ENCODE measurements at places on chromosomes 12 and 14. TPM values are rescaled to one million over a fixed set of nuclear protein-coding genes. Genes with fewer than 3 reads are reported as not detected.
A peak's percentile ranks its signal among the peaks of the same experiment; 100 is the strongest.

DNA sequence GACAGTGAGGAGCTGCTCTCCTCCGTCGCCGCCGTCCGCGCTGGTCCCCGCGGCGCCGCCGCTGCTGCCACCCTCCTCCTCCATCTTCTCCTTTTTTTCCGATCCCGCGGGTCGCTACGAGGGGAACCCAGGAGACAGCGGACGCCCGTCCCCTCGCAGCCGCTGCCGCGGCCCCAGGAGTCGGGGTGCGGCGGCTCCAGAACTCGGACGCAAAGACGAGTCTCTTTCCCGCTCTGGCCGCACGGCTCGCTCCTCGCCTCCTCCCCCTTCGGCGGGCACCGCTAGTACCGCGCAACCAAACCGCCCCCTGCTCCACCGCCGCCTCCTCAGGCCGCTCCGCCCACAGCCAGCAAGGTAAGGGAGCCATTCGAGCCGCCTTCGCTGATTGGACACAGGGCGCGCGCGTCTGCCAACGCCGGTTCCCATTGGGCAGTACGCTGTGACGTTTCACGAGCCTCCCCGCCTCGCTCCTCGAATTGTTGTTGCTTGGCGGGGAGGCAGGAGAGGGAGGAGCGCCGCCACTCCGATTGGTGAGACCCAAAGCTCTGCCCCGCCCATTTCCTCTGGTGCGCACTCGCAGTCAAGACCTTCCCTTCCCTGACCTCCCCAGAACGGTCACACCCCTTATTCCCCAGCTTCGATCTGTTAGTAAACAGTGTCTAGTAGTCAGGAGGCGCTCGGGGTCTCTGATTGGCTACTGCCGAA lies at the start of gene RPS6KA5:
RPS6KA5 (minus strand) TSS at position 291 of the 705 bp plus-strand sequence; CDS start at position 84, 207 bp downstream.
- peak within 1 kb of the TSS; percentile 92 for H3K4me3 ChIP-seq
- 0 out of 2 replicates have a peak, but pooled peaks cover 3% of the 10 kb centered on the region for H3K4me1 ChIP-seq
- H3K36me3 ChIP-seq, result no peaks in the 10 kb centered on the region
- peak within 1 kb of the TSS; percentile 91 for H3K27ac ChIP-seq
- DNase-seq, result peak; percentile 100

DNA sequence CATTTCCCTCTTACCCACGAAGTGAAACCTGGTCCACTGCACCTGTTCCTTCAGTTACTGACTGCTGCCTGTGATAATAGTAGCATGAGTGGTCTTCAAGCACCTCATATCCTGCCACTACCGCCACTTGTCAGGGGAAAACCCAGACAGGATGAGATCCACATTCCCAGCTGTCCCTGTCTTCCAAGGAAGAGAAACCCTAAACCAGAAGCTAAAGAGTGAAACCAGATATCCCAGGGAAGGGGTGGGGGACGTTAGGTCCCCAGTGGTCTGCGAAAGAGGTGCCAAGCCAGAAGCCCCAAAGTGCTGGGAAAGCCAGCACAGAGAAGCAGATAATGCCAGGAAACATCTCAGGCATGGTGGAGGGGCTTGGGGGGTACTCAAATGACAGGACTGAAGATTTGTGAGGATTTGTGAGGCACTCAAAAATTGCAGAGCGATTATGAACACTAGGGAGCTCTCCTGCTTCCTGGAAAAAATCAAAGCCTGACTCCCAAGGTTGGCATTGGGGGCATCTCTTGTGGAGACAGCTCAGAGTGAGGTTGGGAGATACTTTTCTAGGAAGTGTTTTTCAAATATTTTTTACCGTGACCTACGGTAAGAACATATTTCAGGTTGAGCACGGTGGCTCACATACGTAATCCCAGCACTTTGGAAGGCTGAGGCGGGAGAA lies 77.9 kb downstream of the TMEM30B start:
- no peaks in the 10 kb centered on the region for H3K36me3 ChIP-seq
- H3K27me3 ChIP-seq, result no peaks in the 10 kb centered on the region
- no peak overlapping the region for H3K4me3 ChIP-seq
- peaks cover 17% of the 10 kb centered on the region for H3K4me1 ChIP-seq
- H3K27ac ChIP-seq, result no peak overlapping the region

DNA sequence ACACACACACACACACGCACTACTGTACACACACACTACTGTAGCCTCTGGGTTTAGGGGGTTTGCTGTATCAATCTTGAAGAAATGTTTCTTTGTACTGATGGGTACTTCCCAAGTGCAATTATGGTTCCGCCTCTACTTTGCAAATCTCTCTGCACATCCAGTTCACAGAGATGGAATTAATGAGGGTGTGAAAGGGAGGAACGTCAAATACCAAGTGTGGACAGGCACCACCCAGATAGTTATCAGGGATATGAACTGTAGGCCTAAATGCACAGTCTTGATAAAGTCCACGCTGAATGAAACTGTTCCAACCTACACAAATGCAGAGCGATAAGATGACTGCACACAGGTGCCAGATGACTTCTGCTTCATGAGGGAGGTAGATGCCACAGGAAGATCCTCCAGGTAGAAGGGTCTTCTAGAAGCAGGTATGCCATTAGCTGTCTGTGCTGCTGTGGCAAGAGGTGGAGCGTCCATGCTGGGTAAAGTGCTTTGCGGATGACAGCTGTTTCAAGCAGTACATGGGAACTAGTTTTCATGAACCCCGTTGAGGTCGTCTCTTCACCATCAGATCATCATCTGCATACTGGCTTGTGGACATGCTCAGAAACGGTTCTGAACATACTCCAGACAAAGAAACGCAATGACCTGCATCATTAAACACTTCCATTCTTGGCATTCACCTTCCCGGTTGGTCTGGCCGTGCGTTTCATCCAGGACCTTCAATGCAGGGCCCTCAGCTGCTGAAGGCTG lies 314.3 kb upstream of the RTL1 start:
- no peak overlapping the region for H3K4me3 ChIP-seq
- no peak for DNase-seq
- no peaks in the 10 kb centered on the region for H3K27me3 ChIP-seq
- no peak overlapping the region for H3K27ac ChIP-seq

GRCh38 chr12:107590814-107591375 lies 94.7 kb upstream of the PWP1 start:
- no peaks in the 10 kb centered on the region for H3K27me3 ChIP-seq
- no peak for DNase-seq
- no peak overlapping the region for H3K27ac ChIP-seq
- H3K4me1 ChIP-seq, result no peaks in the 10 kb centered on the region
- no peak overlapping the region for H3K4me3 ChIP-seq

- no peaks in the 10 kb centered on the region for H3K36me3 ChIP-seq
- no peak overlapping the region for H3K4me3 ChIP-seq
- no peak overlapping the region for H3K27ac ChIP-seq
- H3K4me1 ChIP-seq, result no peaks in the 10 kb centered on the region
- no peak for DNase-seq
Measured at GRCh38 chr12:3673981-3674708, 78.8 kb downstream of the CRACR2A start.

- no peaks in the 10 kb centered on the region for H3K4me1 ChIP-seq
- H3K4me3 ChIP-seq, result no peak overlapping the region
- H3K27ac ChIP-seq, result no peak overlapping the region
- H3K36me3 ChIP-seq, result 0 out of 2 replicates have a peak, but pooled peaks cover 4% of the 10 kb centered on the region
- peak; percentile 36 for DNase-seq
Measured at GRCh38 chr14:104343690-104344640, 205.6 kb downstream of the KIF26A start.

GRCh38 chr12:94972795-94973194 lies 30.7 kb downstream of the NDUFA12 start:
- H3K4me3 ChIP-seq, result no peak overlapping the region
- H3K4me1 ChIP-seq, result no peaks in the 10 kb centered on the region
- DNase-seq, result no peak
- H3K27me3 ChIP-seq, result no peaks in the 10 kb centered on the region
- H3K36me3 ChIP-seq, result no peaks in the 10 kb centered on the region

DNA sequence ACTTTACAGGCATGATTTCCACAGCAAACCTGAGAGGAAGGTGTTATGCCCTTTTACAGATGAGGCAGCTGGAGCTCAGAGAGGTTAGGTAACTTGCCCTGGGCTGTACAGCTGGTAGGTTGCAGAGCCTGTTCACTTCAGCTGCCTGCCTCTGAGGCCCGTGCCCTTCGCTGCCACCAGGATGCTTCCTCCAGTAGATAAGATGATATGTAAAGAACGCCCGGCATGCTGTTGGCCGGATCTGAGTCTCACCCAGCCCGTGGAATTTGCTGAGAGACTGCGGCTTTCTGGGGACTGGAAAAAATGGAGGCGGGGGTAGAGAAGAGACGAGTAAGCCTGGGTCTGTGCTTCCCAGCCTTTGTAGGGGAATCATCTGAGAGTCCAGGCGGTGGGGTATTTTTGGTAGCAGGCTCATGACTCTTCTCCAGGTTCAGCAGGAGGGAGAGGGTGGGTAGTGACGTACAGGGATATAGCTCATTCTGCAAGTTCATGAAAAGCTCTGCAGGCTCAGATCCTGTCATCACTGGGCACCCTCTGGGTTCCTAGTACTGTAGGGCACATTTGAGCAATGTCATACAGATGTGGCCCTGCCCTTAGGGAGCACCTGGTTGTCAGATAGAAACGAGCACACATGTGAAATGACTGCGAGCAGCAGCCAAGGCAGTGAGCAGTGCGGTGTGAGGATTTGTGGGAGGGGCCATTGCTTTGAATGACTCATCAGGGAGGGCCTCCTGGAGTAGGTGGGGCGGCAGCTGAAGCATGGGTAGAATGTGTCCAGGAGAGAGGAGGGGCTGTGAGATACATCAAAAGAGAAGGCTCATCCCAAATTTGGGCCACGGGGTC lies 159.4 kb downstream of the TSPAN9 start:
- H3K27ac ChIP-seq, result no peak overlapping the region
- DNase-seq, result peak; percentile 74
- H3K27me3 ChIP-seq, result no peaks in the 10 kb centered on the region
- H3K4me1 ChIP-seq, result peaks cover 9% of the 10 kb centered on the region

GRCh38 chr12:22467190-22467589 lies 77.2 kb downstream of the C2CD5 start:
- DNase-seq, result no peak

DNA sequence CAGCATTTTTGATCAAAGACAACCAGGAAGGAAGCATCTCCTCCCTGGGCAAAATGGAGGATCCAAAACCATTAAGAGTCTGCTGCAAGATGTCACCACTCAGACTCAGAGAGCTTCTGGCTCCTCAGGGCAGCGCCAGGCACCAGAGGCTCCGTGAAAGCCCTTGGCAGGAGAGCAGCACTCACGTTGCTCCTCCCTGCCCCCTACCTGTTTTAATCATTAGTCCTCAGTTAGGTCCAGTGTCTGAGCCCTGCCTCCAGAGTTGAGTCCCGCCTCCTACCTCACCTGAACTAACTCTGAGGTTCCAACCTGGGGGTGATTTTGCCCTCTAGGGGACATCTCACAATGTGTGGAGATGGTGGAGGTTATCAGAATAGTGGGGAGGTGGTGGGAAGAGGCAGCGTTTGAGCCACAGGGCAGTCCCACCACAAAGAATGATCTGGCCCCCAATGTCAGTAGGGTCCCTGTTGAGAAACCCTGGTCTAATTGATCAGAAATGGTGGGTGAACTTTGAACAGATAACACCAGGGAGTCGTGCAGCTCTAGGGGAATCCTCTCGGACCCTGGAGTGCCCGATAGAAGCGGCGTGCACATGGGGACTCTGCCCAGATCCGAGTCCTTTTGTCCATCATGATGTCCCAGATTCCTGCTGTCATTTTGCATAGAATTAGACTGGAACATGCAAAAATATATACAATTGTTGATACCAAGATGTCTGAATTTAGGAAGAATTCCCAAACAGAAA lies 156.7 kb upstream of the DIO3 start:
- H3K4me1 ChIP-seq, result no peaks in the 10 kb centered on the region
- H3K27ac ChIP-seq, result no peak overlapping the region
- no peaks in the 10 kb centered on the region for H3K27me3 ChIP-seq
- H3K36me3 ChIP-seq, result no peaks in the 10 kb centered on the region

- H3K36me3 ChIP-seq, result no peaks in the 10 kb centered on the region
- H3K4me3 ChIP-seq, result no peak overlapping the region
- no peak for DNase-seq
- no peak overlapping the region for H3K27ac ChIP-seq
- H3K4me1 ChIP-seq, result no peaks in the 10 kb centered on the region
- no peaks in the 10 kb centered on the region for H3K27me3 ChIP-seq
Measured at GRCh38 chr14:106605548-106606448, 1079.4 kb downstream of the TMEM121 start.

GRCh38 chr14:32657081-32657480 lies 281.6 kb upstream of the NPAS3 start:
- H3K36me3 ChIP-seq, result no peaks in the 10 kb centered on the region
- DNase-seq, result no peak
- no peak overlapping the region for H3K27ac ChIP-seq
- no peak overlapping the region for H3K4me3 ChIP-seq
- H3K4me1 ChIP-seq, result no peaks in the 10 kb centered on the region

DNA sequence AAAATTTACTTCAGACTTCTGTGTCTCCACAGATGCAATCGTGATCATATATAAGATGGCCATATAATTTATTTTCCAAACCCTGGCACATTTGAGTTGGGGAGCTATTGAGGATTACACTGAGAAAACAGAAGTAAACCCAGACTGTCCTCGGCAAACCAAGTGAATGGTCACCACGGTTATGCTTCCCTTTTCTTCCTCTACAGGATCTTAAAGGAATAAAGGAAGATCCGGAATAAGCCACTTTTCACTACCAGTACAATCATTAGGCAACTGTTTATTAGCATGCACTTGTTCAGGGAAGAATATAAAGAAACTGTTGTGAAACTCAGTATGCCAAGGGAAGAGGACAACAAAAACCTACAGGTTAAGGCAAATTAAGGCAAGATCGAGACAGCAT lies 27.6 kb downstream of the SBNO1 start:
- no peak overlapping the region for H3K27ac ChIP-seq
- H3K27me3 ChIP-seq, result no peaks in the 10 kb centered on the region
- H3K4me1 ChIP-seq, result no peaks in the 10 kb centered on the region
- peaks cover 54% of the 10 kb centered on the region for H3K36me3 ChIP-seq
- no peak overlapping the region for H3K4me3 ChIP-seq

GRCh38 chr12:52630008-52630500 lies 11.7 kb upstream of the KRT73 start:
- no peak overlapping the region for H3K27ac ChIP-seq
- H3K27me3 ChIP-seq, result no peaks in the 10 kb centered on the region
- DNase-seq, result no peak
- H3K36me3 ChIP-seq, result no peaks in the 10 kb centered on the region

GRCh38 chr14:64778104-64778754 lies 74.0 kb downstream of the PLEKHG3 start:
- H3K36me3 ChIP-seq, result no peaks in the 10 kb centered on the region
- H3K27me3 ChIP-seq, result no peaks in the 10 kb centered on the region
- H3K4me1 ChIP-seq, result no peaks in the 10 kb centered on the region
- DNase-seq, result no peak
- H3K4me3 ChIP-seq, result no peak overlapping the region
- H3K27ac ChIP-seq, result no peak overlapping the region

DNA sequence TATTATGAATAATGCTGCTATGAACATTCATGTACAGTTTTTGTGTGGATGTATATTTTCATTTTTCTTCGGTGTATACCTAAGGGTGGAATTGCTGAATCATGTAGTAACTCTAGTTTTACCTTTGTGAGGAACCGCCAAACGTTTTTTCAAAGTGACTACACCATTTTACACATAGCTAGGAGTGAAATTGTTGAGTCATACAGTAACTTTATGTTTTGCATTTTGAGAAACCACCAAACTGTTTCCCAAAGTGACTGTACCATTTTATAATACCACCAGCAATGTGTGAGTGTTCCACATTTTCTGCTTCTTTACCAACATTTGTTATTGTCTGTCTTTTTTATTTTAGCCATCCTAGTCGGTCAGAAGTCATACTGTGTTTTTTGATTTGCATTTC lies 3.1 kb upstream of the TPH2 start:
- no peaks in the 10 kb centered on the region for H3K27me3 ChIP-seq
- no peaks in the 10 kb centered on the region for H3K4me1 ChIP-seq
- no peaks in the 10 kb centered on the region for H3K36me3 ChIP-seq
- H3K27ac ChIP-seq, result no peak overlapping the region
- no peak for DNase-seq

The OAS2 gene
- total RNA-seq, result not detected

The PROX2 gene
- 0.31 TPM for total RNA-seq

The TAS2R7 gene
- total RNA-seq, result not detected

The ZDHHC22 gene
- total RNA-seq, result 29.3 TPM

The GPR135 gene
- total RNA-seq, result 2.2 TPM

The GLT8D2 gene
- 8.5 TPM for total RNA-seq

The SMCO2 gene
- not detected for total RNA-seq
